EL (cell line): ENCODE measurements at places on chromosomes 6 and 20.

DNA sequence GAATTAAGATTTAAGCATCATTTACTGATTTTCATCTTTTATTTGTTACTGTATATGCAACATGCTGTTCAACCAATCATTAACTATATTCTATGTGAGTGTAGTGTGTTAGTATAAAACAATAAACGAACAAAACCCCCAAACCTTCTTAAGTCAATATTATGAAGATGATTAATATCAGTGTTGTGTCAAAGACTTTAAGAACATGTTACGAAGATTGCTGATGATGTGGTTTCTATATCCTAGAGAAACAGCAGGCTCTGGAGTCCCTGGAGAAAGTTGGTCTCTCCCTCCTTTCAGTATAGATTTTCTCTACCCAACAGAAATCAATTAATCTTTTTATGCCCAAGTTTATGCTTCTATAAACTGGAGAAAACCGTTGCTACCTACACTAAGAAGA is 393.8 kb upstream of the HSF2 start:
- DNase-seq: no peak

- DNase-seq: no peak
Observed at GRCh38 chr20:32628960-32629530, 43.9 kb upstream of the NOL4L start.

GRCh38 chr20:17643531-17644188 is 38.4 kb downstream of the RRBP1 start:
- DNase-seq: no peak

DNA sequence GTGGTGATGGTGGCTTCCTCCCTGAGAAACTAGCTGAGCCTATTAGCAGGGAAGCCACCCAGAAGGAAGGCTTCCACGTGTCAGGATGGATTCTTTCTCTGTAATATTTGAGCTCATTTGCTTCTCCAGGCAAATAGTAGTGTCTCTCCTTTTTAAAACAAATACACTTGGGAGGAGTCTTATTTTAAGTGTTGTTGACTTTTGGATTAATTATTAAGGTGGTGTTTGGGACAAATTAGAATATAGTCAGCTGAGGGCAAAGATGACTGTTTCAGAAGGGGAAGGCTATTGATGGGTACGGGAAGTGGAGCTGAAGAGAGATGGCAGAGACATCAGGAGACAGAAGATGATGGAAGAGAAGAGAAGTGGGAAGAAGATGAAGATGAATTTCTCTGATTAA is 119.8 kb upstream of the PHACTR1 start:
- no peak for DNase-seq

DNA sequence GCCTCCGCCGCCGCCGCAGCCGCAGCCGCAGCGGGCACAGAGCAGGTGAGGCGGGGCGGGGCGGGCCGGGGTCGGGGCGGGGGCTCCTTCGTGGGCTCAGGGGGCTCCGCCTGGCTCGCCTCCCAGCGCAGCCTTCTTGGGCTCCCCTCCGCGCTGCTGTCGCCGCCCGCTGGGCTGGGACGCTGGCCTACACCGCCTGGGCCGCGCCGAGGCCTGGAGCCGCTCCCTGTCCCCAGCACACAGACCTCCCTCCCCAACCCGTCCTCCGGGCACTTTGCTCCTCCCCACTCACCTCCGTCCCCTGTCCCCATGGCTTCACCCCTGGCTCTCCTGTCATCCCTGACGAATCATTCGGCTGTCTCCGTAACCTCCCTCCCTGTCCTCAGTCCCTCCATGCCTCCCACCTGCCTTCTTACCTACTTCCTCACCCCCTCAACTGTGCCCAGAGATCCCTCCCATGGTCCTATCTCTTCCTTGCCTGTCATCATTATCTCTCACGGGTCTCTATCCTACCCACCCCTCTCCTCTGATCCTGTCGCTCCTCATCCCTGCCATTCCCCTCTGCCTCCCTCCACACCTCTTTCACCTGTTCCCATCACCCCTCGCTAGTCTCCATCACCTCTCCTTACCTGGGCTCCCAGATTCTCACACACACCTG is 512 bp downstream of the TTBK1 start:
- DNase-seq: no peak

- no peak for DNase-seq
Observed at GRCh38 chr6:34865107-34865506, 22.7 kb downstream of the TAF11 start.

DNA sequence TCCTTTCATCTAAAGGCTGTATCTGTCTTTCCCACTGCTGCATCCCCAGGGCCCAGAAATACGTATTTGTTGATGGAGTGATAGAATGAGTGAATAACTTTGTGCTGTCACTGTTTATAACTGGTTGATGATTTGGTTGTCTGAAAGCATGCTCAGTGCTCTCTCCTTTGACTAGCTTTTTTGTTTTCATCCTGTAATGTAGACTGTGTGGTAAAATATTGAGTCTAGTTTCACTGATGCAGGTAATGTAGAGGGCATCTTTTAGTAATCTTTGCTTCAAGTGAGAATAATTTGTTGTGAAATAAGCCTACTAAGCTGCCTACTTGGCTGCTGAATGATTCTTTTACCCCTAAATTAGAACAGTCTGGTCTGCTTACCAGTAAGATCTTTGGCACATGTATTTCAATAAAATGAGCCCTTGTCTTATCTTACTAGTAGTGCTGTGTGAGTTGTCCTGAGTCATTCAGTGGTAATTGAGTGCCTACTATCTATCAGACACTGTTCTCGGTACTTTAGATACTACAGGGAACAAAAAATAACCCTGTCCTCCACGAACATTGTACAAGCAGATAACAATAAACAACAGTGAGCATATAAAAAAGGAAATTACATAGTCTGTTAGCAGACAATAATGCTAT is 39.9 kb downstream of the MAPK14 start:
- no peak for DNase-seq

GRCh38 chr6:129493354-129493902 is 216.5 kb downstream of the ARHGAP18 start:
- peak; percentile 55 for DNase-seq

DNA sequence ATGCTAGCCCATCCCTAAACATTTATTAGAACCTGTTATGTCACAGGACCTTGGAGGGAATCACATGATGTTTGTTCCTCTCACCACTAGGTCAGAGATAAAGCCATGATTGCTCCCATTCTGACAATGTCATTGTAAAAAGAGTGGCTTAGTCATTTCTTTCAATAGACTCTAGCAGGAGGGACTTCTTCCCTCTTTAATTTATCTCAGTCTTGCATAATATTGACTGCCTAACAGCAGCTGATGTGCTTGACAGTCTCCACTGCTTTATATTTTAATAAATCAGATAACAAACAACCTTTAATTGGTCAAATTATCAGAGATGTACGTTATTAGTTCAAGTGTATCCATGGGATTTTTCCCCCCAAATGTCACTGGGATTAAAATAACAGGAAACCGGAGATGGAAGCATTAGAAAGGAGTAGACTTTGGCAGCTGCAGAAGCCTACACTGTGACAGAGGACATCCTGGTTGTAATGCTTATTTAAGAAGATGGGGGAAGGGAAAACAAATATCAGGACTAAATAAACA is 39.6 kb downstream of the LAMA4 start:
- DNase-seq: no peak

GRCh38 chr6:168956884-168957730 is 296.5 kb downstream of the THBS2 start:
- peak; percentile 84 for DNase-seq

GRCh38 chr6:20709451-20709850 is 175.2 kb downstream of the CDKAL1 start:
- no peak for DNase-seq

DNA sequence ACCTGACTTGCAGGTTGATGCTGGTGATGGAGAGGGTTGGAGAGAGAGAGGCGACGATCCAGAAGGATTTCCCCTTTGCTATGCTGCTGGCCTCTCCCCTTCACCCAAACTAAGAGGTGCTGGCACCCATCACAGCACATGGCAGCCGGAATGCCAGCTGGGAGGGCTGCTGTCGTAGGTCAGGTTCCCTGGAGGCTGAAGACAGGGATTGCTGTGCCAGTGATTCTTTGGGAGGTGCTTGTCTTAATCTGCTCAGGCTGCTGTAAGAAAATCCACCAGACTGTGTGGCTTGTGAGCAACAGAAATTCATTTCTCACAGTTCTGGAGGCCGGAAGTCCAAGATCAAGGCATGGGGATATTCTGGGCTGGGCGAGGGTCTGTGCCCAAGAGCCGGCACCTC is 4.4 kb upstream of the ARFGAP1 start:
- DNase-seq: no peak

DNA sequence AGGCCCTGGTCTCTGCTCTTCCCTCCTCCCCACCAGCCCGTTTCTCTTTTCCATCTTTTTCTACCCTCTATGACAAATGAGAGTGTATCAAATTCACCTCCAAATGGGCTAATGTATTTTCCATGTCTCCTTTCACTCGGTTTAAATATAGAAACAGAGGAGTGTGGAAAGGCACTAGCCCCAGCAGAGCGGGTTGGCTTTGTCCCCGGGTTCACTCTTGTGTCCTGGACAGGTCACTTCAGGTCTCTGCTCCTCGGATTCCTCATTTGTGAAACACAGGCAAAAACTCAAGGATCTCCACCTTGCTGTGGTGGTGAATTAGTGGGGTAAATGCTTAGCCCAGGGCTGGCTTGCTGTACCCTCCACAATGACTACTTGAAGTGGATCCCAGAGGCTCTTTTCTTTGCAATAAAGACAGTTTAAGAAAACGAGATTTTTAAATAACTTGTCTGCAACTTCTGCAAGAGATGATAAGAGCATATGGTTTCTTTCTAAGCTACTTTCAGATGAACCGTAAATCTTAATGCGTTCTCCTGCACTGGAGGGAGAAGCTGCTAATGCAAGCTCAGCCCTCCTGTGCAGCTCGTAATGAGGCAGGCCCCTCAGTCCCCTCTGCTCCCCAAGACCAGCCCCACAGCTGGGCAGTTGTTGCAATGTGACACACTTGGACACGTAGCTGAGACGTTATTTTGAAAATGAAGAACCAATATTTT is 292.9 kb downstream of the THBS2 start:
- DNase-seq: no peak

DNA sequence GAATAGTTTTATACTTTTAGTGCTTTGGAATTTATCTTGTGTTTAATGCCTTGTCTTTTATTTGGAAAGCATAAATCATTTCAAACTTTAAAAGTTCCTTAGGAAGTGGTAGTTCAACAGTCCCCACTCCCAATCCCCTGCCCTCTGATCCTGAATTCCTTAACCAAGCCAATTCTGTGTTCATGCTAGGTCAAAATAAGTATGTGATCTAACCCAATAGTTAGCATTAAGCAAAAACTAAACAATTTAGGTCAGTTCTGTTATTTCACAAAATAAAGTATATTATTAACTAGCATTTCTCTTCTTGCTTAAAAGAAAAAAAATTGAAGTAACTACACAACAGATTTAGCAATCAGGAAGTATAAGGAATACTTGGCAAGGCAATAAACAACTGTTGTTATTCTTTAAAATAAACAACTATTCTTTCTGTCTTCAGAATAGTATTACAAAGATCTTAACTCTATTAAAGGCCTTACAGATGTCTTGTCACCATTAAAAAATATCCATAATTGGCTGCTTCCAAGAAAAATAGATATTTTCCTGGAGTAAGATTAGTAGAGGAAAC is 37.0 kb downstream of the AKIRIN2 start:
- no peak for DNase-seq

DNA sequence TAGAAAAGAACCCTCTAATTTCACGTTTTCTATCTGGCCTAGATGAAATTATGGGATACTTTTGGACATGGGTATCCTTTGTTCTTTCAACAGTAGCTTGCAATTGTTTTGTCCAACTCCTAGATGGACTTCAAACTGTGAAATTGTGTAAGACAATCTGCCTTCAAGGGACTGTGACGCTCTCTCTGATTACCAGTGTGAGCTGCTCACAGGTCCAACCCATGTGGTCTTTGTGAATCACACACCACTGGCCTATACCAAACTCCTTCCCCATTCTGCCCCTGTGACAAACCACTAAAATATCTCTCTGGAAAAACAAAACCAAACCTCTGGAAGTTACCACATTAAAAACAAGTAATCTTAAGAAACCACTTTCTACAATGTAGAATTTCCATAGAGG is 59.5 kb downstream of the NINL start:
- peak; percentile 96 for DNase-seq

DNA sequence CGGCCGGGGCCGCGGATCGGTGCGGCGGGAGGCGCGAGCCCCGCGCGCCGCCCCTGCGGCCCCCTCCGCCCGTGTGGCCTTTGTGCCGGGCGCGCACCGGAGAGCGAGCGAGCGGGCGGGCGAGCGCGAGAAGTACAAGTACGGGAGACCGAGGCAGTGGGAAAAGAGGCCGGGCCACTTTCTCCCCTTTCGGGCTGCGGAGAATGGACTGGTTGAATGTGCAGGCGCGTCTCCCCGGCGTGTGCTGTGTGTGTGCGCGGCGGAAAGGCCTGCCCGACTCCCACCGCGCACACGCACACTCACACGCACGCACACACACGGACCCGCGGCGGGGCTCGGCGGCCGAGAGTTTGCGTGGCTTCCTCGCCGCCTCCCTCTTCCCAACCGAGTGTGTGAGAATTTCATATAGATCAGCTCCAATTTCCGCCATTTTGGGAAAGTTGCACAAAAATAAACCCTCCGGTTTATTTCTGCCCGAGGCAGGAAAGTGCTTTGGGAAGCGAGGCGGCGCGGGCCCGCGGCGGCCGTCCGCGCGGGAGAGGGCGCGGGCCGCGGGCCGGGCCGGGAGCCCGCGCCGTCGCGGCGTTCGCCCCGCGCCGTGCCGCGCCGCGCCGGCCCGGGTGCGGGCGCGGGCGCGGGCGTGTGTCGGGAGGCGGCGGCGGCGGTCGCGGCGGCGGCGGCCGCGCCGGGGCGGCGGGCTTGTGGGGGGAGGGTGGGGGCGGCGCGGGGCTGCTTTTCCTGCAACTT is 1.1 kb downstream of the L3MBTL3 start:
- peak; percentile 52 for DNase-seq
